ENCODE measurements at places on chromosomes 4 and X.
A peak's percentile ranks its signal among the peaks of the same experiment; 100 is the strongest.

GRCh38 chrX:18491587-18492340 lies 66.4 kb downstream of the CDKL5 start:
- DNase-seq: no peak

GRCh38 chr4:112704991-112705845 lies 68.3 kb downstream of the LARP7 start:
- DNase-seq: no peak

DNA sequence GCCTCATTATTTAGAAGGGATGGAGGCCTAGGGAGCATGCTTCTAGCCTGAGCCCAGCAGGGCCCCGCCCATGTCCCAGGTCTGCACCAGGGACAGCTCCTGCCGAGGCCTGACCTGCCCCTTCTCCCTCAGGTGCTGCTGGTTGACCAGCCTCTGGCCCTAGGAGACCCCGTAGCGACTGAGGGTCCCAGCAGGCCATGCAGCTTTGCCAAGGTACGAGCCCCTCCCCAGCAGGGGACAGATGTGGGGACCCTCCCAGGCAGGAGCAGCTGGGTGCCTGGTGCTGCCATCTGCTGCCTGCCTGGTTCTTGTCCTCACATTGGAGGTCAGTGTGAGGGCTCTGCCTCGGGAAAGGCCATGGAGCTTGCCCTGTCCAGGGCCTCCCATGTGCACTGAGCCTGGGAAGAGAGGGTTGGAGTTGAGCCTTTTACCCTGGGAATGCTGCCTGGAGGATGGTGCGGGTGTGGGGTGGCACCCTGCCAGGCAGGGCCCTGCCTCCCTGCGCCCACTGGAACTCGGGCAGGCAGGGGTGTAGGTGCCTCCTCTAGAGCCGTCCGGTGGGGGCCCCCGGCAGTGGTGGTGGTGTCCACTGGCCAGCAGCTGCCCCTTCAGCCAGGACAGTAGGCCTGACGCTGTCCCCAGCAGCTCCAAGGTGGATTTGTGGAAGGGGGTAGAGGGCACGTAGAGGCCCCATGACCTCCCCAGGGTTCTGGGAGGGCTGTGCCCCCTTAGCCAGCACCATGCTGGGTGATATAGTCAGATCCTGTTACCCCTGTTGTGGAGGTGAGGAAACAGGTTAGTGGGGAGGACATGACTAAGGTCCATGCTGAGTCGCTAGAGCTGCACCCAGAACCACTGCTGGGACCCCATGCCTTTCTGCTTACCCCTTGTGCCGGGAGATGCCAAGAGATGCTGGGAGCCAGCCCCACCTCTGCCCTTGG lies 2.2 kb upstream of the MSANTD1 start:
- DNase-seq: no peak

- no peak for DNase-seq
Observed at GRCh38 chrX:19678941-19679340, 163.6 kb upstream of the MAP3K15 start.

DNA sequence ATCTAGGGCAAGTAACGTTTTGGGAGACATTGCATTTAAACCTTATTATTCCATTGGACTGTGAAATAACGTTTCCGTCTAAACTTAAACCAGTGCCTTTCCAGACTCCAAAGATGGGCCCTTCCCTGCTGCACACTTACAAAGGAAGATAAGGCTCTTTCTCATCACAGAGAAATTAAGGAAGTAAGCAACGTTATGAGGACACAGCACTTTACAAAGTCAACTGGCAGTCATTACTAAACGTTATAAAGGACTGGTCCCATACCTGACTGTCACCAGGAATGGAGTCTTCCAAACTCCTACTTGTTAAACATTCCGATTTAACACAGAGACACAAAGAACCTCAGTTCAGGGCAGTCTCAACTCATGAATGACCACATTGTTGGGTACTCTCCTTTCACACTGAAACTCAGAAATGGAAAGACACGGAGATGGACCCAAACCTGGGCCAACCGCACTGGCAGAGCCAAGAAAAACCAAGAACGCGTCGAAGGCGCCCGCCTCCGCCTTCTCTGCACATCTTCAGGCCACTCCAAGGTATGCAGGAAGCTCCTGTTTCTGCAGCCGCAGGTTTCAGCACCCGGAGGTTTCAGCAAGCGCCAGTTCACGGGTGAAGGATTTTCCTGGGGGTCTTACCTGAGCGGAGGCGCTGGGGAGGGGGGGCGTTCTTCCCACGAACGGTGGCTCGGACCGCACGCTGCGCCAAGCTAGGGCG lies 670 bp downstream of the PAPSS1 start:
- no peak for DNase-seq

GRCh38 chrX:16958356-16958755 lies 11.9 kb downstream of the REPS2 start:
- no peak for DNase-seq

- no peak for DNase-seq
Observed at GRCh38 chr4:36551697-36552214, 270.3 kb downstream of the DTHD1 start.

DNA sequence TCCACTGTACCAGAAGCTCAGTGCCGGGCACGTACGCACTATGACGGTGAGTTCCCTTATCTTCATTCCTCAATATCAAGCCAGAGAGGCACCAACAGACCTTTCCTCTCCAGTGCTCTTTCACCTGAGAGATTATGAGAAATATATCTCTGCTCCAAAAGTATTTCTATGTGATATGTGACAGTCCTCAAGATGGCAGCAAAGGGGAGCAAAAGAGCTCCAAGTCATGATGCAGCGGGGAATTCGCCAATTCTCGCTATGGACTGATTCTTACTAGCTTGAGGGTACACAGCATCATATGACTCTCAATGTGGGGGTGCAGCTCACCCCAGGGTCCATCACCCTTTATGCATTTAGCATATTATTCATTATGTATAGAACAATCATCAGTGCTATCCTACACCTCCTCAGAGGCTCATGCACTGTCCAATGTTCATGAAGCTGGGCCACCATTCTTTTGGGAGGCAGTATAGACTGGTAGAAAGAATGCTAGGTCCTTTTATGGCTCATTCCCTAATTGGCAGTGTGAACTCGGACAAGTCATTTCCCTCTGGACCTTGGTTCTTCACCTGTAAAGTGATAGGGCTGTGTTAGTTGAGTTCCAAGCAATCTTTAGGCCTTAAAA lies 12.8 kb upstream of the IQSEC2 start:
- no peak for DNase-seq

DNA sequence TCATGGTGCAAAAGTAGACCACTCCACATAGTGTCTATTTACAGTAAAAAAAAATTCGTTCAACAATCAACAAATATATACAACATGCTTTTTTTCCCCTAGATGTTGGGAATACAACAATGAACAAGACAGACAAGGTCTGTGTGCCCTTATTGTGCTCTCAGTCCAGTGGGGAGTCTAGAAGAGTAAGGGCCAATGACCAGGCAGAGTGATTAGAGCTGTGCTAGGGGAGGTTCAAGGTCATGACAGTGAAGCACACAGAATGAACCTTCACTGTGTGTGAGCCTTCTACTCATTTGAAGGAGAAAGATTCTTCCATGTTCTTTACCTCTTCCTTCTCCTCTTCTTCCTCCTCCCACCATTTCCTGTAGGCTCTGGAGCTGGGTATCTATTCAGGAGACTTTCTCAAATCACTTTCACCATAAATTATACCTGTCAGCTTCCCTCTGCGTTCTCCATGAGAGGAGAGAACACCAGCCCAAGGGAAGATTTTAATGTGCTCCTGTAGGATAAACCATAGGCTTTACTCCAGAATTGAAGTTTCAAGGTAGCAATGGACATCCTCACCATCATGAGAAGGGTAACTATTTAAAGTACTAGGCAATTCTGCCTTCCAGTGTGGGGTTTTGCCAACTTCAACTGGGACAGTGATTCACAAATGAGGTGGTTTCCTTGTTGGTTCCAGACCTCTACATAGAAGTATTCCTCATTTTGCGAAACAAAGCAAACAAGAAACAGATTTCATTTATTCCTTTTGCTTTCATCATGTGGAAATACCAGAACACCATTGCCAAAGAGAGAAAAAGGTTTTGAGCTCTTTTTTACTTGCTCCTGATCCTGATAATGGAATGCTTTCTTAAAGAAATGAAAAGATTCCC lies 246.9 kb upstream of the GPC4 start:
- no peak for DNase-seq

GRCh38 chr4:137370206-137370633 lies 162.1 kb downstream of the PCDH18 start:
- no peak for DNase-seq

DNA sequence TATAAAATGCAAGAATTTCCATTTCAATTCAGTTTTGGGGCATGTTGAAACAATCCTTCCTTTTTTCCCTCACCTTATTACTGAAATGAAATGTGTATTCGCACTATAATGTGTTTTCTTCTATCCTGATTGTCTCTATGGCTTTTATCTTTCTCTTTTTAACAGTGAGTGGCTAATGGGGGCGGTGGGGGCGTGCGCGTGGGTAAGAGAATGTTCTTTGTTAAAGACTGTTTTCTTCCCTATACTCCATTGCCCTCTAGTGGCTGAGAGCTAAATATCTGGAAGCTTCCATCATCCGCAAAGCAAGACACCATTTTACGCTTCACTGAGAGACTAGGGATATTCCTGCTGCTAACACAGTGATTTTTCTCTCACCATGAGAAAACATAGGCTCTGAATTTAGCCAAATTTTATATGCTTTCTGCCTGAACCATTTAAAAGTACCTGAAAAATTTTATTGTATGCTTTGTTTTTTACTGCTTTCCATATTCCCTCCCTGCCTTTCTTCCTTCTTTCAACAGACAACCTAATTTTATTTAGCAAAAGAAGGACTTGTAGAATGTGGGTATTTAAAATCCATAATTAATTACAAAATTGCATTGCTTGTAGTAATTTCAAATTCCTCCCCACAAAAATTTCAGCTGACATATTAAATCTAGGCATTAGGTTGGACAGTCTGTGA lies 194.0 kb downstream of the GASK1B start:
- peak; percentile 8 for DNase-seq

DNA sequence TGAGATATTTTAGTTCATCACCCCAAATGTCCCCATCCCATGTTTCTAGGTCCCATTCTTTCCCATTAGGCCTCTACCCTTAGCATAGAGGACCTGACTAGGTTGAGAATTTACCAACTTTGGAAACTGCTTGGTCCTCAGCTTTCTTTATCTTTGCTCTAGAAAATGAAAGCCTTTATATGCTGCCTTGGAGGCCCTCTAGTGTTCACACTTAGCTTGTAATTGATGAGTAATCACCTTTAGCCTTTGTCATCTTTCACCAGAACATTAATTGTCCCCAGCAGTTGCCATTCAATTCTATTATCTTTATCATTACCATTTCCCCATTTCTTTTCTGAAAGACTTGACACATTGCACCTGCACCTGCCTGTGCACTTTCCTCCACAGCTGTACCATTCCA lies 589.2 kb upstream of the NR3C2 start:
- no peak for DNase-seq

DNA sequence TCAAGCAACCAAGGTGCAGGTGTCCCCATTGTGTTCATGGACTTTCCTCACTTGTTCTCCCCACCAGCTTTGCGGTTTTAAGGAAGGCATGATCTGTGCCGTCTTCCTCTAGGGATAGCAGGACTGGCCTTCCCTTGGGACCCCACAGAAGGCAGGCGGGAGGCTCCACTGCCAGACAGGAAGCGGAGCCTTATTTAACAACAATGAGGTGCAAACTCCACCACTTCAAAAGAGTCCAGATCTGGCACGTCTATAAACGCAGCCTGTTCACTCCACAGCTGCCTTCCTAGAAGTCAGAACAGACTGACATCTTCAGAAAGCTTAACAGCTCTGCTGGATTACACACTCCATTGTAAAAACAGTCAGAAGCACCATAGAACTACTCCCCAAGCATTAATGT lies 1.7 kb upstream of the GPR143 start:
- DNase-seq: no peak

DNA sequence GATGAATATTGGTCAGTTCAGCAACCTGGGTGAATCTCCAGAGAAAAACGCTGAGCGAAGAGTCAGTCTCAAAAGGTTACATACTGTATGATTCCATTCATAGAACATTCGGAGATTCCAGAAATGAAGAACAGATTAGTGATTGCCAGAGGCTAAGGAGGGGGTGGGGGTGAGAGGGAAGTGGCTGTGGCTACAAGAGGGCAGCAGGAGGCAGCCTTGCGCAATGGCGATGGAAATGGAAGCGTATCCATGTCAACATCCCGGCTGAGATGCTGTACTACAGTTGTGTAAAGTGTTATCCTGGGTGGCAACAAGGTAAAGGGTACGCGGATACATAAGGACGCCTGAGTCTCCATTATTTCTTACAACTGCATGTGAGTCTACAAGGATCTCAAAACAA lies 18.0 kb downstream of the LYAR start:
- DNase-seq: no peak

- no peak for DNase-seq
Observed at GRCh38 chr4:118904935-118905334, 16.3 kb downstream of the SYNPO2 start.

- no peak for DNase-seq
Observed at GRCh38 chr4:165385126-165385525, 6.3 kb downstream of the CPE start.

DNA sequence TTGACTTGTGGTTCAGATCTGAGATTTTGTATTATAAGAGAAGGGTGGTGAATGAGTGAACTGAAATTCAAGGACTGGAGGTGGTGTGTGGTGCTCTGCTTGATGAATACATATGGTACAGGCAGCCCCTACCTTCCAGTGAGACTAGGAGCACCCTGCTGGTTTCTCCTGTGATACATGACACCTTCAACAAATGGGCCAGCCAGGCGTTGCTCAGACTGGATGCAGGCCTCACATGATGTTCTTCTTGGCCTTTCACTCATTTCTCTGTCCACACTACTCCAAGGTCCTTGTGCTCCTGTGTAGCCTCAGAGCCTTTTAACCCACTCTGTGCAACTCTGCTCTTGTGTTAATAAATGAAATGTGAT lies 67.2 kb downstream of the FNIP2 start:
- no peak for DNase-seq

DNA sequence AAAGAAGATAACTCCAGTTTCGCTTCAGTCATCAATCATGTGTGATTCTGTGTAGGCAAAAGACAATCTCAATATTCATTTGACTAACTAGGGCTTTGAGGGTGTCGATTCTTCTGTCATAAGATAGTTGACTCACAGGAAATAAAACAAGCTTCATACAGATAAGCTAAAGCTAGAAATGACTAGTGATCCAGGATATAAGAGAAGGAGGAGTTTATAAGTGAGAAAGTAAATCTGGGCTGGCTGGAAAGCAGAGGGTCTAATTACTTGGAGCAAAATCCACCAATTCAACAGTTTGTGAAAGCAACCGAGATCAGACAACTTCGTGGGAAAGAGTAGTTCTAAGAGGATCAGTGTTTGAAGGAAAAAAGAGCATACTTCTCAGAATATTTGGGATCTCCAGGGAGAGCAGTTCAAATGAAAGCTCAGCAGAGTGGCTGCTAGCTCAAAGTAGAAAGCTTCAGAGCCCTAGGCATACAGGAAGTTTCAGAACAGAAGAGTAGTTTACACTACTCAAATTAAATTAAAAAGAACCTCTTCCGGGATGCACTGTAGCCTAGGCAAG lies 429.3 kb downstream of the INPP4B start:
- no peak for DNase-seq

DNA sequence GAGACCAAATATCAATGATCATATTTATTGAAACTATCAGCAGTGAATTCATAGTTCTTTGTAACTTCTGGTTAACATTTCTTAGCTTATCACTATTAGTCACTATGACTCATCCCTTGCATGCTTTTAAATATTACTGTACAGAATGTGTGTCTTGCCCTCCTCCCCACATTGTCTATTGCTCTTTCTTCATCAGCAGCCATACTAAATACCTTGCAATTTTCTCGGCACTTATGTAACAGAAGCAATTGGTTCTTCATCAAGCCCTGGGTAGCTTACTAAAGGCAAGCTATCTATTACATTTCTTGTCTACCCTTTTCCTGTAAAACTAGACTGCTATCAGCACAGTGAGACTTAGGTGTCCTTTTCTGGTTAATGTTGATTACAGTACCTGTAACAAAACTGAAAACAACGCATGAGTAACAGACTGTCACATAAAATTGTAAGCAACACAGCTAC lies 8.2 kb downstream of the KLHL4 start:
- DNase-seq: no peak
